ENCODE measurements at places on chromosomes 3 and 15. TPM values are rescaled to one million over a fixed set of nuclear protein-coding genes. Genes with fewer than 3 reads are reported as not detected.

DNA sequence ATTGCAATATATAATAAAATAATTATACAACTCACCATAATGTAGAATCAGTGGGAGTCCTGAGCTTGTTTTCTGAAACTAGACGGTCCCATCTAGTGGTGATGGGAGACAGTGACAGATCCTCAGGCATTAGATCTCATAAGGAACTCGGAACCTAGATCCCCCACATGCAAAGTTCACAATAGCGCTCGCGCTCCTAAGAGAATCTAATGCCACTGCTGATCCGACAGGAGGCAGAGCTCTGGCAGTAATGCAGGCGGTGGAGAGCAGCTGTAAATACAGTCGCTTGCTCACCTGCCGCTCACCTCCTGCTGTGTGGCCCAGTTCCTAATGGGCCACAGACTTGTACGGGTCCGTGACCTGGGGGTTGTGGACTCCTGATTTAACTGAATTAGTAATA, 87.8 kb downstream of the P3H2 start:
- no peaks in the 10 kb centered on the region for H3K4me1 ChIP-seq
- H3K27me3 ChIP-seq = no peaks in the 10 kb centered on the region

DNA sequence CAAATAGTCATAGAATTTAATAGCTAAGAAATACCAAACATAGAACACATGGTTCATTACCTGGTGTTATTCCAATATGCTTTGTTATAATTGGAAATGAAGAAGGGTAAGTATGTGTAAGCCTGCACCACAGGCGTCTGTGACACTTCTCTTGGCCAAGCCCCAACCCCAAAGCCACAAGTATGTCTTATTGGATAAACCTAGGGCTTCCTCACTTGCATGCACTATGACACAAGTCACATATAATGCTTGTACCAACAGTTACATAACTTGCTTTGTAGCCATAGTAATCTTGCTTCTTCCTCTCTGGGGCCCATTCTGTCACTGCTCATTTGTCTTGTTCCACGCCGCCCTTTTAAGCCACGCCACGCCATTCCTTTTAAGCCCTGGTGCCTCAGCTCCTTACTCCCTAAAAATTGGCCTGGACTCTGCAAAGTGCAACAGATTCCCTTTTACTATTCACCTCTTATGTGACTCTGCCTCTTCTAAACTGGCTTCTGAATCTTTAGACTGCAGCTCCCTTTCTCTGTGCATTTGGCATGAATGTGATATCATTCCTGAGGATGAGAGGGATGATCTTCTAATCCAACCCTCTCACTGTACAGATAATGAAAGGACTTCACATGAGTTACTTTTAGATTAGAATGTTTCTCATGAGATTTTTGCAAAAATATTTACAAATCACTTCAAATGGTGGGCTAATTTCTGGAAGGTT, 48.1 kb upstream of the EPHA3 start:
- H3K27ac ChIP-seq = no peak overlapping the region
- no peaks in the 10 kb centered on the region for H3K4me1 ChIP-seq
- no peaks in the 10 kb centered on the region for H3K36me3 ChIP-seq
- no peaks in the 10 kb centered on the region for H3K27me3 ChIP-seq
- no peak for DNase-seq
- H3K4me3 ChIP-seq = no peak overlapping the region

The KIF15 gene
- total RNA-seq = 21.7 TPM

DNA sequence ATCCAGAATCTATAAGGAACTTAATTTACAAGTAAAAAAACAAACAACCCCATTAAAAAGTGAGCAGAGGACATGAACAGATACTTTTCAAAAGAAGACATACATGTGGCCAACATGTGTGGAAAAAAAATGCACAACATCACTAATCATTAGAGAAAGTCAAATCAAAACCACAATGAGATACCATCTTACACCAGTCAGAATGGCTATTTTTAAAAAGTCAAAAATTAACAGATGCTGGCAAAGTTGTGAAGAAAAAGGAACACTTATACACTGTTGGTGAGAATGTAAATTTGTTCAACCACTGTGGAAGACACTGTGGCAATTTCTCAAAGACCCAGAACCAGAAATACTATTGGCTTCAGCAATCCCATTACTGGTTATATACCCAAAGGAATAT, 830.0 kb upstream of the ALCAM start:
- no peaks in the 10 kb centered on the region for H3K4me1 ChIP-seq

DNA sequence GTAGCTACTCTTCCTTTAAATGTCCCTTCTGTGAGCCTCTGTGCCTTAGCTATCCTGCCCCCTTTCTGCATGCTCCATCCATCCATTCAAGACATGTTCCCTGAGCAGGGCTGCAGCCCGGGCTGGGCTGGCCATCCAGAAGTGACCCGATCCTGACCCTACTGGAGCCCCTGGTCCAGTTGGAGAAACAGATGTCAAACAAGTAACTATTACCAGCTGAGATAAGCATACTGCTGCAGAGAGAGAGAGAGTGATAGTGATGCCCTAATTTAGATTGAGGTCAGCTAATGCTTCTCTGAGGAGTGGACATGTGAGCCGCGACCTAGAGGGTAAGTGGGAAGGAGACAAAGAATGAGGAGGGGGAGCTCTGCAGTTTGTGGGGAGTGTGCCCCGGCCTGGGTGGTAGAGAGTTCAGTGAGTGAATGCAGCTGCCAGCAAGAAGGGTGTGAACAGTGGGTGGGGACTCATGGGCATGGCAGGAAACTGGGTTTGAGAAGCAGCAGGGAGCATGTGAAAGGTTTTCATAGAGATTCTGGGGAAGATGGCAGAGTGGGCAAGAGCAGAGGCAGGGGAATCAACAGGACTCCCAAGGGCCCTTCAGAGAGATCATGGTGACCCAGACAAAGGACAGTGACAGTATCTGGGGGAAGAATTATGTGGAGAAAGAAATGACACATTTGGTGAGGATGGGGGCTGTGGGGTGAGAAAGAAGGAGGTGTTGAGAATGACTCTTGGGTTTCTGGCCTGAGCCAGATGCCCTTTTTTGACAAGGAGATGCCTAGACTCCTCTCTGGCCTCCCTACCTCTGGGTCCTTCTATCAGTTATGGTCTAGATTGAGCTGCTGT, 44.9 kb downstream of the CHCHD6 start:
- no peaks in the 10 kb centered on the region for H3K36me3 ChIP-seq
- no peak for DNase-seq
- no peaks in the 10 kb centered on the region for H3K27me3 ChIP-seq
- no peak overlapping the region for H3K4me3 ChIP-seq

The DPPA2 gene
- not detected for total RNA-seq

DNA sequence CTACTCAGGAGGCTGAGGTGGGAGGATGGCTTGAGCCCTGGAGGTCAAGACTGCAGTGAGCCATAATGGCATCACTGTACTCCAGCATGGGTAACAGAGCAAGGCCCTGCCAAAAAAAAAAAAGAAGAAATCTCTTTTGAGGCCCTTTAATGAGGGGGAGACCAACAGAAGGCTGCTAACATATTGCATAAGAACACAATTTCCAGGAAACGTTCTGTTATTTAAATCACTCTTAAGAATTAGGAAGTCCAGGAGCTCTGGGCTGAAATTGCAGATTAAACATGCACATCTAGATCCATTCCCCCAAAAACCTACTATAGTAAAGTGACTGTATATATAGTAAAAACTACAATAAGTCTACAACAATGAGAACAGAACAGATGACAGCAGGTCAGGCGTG, 16.1 kb upstream of the BLM start:
- DNase-seq = no peak
- H3K36me3 ChIP-seq = no peaks in the 10 kb centered on the region
- no peaks in the 10 kb centered on the region for H3K4me1 ChIP-seq
- H3K4me3 ChIP-seq = no peak overlapping the region
- no peaks in the 10 kb centered on the region for H3K27me3 ChIP-seq
- H3K27ac ChIP-seq = no peak overlapping the region
